ENCODE measurements at places on chromosomes 3 and 15.

DNA sequence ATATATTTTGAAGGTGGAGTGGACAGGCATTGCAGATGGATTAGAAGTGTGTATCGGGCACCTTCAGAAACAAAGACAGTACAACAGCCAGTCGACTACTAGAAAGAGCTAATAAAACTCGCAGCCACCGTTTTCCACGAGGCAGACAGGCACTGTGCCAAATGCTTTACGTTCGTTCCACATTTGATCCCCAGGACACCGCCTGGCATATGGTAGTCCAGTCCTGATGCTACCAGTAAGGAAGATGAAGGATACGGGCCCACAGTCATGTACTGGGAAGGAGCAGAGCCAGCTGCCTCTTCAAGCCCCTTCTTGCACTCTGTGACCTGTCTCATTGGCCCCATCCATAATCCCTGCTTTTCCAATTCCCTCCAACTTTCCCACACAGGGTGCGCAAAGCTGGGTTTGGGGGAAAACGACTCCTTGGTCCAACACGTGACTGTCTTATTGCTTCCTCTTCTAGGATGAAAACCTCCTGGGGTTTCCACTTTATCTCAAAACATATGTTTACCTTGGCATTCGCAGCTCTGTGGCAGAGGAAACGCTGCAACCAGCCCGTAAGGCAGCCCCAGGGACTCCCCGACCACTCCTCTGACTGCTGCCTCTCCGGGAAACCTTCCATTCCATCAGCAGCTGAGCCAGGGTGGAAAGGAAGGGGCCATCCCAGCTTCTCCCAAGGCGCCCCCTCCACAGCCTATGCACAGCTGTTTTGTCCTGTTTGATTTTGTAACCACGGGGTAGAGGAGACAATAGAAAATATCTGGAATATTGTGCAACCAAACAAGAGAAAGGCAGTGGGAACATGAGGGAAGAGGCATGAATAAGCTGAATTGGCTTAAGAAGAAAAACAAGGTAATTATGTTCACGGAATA lies 107.4 kb downstream of the ADAMTS17 start:
- DNase-seq = no peak

DNA sequence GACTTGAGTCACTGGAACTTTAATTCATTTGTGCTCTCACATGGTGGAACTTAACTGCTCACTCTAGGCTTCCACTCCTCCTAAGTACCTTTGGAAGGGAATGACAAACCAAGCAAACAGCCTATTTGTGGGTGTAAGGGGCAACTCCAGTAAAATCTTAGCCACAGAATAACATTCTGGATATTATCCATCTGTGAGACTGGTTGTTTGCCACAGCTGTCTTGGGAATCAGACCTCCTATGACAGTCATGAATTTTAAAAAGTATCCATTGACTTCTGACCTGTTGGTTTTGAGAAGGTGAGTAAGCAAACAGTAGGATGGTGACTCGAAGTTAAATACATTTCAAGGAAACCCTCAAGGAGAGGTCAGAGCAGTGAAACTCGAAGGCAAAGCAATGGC lies 147.3 kb upstream of the CDIN1 start:
- no peak for DNase-seq

DNA sequence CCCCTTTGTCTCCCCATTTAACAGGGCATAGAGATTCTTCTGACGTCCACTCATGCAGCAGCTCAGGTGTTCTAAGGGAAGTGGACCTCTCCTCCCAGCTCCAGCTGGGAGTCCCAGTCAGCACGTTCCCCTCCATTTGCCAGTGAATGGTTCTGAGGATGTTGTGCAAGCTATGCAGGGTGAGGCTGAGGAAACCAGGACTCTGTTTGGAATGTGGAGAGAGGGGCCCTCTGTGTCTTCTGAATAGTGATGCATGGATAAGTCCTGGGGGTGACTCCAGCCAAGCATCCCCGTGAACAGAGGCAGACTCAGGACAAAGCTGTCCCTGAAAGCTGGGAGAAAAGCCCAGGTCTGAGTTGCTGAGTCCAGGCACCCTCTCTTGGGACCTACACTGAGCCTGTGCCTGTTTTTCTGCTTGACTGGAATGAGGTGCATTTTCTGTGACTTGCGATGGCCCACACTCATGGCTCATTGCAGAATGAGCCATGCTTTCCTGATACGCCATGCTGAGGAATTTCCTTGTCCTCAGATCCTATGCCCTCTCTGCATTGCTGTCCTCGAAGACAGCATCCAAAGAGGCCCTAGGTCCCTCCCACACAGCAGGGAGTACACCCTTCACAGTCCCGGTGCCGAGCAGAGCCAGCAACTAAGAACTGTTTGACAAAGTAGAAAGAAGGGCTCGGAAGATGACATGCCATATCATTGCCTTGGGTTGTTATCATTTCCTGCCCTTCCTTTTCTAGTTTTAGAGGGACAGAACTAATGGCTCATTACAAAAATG lies 185.2 kb downstream of the ATP10A start:
- no peak for DNase-seq

- DNase-seq = no peak
Observed at GRCh38 chr3:41532976-41533375, 333.7 kb downstream of the CTNNB1 start.

DNA sequence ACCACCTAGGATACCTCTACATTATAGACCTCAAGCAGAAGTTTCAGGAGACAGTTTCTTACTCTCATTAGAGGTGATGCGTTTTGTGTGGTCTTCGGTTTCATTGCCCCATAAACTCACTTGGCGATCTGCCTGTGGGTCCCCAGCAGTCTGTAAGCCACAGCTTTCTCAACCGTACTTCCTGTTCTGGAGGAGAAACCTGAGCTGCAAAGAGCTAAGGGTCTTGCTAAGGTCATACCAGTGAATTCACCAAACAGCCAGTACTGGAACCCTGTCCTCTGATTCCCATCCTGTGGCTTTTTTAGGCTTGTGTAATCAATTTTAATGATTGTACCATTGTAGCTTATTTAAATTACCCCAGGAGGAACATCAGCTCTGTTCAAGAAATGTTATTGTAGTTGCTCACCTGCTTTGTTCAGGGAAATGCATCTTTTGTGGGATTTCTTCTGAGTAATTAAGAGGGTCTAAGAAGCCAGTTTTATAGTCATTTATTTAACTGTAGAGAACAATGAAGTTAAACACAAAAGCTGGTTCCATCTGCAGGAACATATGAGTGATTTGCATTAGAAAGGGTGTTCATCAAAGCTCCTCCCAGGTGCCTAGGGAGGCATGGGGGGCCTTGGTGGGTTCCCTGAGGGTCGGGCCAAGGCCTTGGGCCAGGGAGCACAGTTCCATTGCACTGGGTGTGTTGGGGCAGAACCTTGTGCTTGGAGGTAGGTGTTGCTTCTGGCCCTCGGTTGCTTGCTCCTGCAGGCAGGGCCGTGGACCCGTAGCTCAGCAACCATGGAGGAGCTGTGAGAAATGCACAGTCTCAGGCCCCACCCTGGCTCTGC lies 69.6 kb downstream of the APBA2 start:
- DNase-seq = no peak

- no peak for DNase-seq
Observed at GRCh38 chr3:64732576-64732975, 44.8 kb upstream of the ADAMTS9 start.

GRCh38 chr3:168939651-168940238 lies 723.8 kb downstream of the MECOM start:
- no peak for DNase-seq

DNA sequence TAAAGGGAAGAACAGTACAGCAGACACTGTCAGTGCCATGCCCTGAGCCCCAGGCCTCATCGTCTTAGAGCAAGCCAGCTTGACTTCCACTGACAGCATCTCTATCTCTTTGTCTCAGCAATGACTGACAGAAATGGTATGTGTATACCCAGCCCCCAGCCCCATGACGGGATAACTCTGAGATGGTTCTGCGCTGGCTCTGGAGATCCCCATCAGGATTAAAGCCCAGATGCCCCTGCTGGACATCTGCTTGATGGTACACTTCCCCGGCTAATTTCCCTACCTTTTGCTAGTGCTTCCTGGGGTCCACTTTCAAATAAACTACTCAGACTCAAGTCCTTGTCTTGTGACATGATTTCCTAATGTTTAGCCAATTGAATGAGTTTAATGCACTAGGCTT lies 7.6 kb downstream of the NMNAT3 start:
- no peak for DNase-seq

GRCh38 chr3:182793663-182794454 lies 555 bp downstream of the ATP11B start:
- no peak for DNase-seq

DNA sequence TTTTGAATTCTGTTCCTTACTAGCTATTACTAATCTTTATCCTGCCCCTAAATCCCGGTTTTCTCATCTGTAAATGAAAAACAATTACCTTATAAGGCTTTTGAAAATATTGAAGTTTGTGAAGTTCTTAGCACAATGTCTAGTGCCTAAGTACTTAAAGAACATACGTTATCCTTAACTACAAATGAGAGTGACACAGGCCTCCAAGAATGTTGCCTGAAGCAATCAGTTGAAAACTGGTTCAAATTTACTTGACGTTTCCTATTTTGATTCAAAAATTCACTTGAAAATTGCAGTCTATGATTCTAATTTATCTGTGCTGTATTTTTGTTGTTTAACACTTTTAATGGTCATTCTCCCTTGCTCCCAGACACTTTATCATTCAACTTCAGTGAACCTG lies 3.2 kb downstream of the SENP7 start:
- no peak for DNase-seq

GRCh38 chr3:58287354-58287753 lies 18.7 kb upstream of the RPP14 start:
- DNase-seq = no peak

GRCh38 chr3:150248116-150248887 lies 159.8 kb upstream of the TSC22D2 start:
- no peak for DNase-seq

DNA sequence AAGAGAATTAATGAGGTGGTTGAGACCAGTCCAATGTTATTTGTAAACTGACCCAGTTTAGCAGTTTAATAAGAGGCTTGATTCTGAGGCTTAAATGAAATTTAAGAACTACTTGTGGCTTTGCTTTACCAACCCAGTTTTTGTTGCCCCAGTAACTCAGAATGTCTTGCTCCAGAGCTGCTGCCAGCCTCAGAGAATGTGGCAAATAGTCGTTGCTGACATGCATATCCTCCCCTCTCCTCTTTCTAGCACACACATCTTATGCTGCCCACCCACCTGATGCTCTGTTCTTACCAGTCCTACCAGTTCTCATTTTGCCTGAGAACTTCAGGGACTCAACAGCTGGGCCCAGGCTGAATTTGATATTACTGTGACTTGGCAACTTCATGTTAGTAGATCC lies 92.4 kb upstream of the TSC22D2 start:
- no peak for DNase-seq

DNA sequence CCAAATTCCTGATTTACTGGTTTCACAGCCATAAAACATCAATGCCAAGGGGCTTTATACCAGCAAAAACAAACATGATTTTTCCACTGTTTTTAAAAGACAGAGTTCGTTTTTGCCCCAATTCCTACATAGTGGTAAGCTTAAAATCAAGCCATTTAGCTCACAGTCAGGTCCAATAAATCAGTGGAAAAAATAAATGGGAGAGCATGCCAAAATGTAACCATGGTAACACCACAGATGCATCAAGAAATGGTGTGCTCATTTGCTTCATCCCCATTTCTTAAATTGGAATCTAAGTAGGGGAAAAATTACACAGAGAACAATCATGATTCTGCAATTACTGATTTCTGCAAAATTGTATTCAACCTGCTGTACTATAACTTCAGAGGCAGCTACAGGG lies 418.8 kb downstream of the MAGI1 start:
- no peak for DNase-seq

DNA sequence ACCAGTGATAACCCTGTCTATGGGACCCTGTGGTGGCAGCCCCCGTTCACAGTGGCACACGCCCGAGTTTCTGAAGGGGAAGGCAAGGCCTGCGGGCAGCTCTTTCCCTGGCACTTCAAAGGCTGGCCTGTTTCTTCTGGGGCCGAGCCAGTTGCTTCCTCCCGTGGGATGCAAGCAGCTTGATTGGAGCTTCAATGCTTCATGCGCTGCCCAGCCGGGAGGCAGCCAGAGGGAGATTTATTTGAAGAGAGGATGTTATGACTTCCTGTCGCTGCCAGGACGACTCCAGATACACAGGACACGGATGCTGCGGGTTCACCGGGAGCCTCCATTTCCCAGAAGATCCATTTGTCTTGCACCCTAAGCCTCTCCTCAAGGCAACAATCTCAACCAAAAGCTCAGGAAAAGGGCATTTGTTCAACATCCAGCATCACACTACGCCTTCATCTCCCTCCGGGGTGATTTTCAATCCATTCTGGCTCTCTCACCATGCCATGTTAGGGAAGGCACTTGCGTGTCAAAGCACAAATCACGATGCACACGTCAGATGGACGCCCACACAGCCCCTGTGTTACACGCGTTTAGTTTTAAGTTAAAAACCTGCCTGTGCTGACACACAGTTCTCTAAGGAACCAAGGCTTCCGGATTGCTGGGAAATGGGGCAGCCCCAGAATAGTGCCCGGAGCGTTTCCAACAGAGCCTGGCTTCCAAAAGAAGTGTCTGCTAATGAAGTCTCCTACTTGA lies 330.2 kb downstream of the OCA2 start:
- DNase-seq = no peak

GRCh38 chr3:57046101-57046765 lies 14.2 kb upstream of the SPATA12 start:
- no peak for DNase-seq

DNA sequence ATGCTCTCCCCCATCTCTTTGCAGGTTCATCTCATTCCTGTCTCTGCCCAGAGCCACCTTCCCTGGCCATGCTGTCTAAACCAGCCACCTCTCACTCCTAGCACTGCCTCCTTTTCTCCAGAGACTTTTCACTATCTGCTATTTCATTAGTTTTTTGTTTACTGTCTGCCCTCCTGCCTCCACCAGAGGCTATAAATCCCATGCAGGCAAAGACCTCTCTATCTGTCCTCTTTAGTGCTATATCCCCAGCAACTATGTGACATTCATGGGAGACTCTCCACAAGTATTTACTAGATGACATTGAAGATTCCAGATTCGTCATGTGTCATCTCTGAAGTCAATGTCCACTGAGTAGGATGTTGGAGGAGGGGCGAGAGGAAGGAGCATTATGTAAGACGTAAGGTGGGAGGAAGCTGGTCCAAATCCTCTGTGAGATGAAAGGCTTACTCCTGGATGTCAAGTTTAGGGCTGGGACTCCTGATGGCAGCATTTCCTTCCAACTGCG lies 3.4 kb upstream of the FAM43A start:
- no peak for DNase-seq

DNA sequence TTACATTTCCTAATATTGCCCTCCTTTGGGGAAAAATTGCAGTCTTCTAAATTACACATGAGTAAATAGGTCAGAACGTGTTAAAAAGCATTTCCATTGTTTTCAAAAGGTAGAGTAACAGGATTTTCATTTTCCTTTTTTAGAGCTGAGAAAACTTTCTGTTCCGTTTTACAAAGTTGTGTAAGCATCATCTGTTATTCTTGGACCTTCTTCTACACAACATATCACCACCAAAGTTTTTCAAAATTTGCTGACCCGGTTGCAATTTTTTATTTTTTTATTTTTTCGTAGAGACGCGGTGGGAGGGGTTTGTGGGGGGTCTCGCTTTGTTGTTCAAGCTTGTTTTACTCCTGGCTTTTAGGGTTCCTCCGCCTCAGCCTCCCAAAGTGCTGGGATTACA lies 1.1 kb downstream of the CCDC39 start:
- DNase-seq = no peak

Measured in stimulated activated CD4-positive, alpha-beta T cell treated with anti-CD3 and anti-CD28 coated beads, TNF-alpha, amount 100 ng/mL, for 1 hour (primary cell).